AML-193 (cell line): ENCODE measurements at places on chromosomes 7 and 10.

- no peak for DNase-seq
Measured at GRCh38 chr7:120877701-120878100, 19.8 kb upstream of the TSPAN12 start.

DNA sequence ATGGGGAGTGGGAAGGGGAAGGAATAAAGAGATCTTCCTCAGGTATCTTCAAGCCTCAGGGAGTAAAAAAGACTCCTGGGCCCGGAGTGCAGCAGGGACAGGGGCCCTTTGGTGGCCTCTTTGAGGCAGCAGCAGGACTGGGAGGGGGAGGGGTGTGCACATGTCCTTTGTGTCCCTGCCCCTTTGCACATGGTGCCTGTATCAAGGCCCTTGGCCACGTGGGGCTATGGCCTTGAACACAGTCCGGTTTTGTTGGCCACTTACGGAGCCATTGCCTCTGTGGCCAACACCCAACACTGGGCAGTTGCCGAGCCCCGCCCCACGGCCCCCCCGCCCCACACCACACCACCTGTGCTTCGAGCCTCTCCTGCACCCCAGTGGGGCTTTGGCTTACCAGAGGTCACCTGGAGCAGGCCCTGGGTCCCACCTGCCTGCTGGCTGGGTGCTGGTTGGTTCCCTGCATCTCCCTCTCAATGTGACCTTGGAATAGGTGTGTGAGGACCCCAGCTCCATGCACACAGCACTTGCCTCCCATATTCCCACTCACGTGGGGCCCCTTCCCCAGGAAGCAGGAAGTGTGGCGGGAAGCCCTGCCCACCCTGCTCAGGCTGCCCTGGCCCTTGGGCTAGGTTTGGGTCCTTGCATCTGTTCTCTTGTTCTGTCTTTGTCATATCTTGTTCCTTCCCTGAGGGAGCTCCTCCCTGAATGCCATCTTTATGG lies 5.4 kb downstream of the SAP25 start:
- no peak for DNase-seq

GRCh38 chr7:123711832-123712293 lies 36.9 kb downstream of the WASL start:
- DNase-seq = no peak

GRCh38 chr7:121401896-121402295 lies 5.8 kb upstream of the FAM3C start:
- DNase-seq = no peak

- DNase-seq = no peak
Measured at GRCh38 chr10:17122052-17122451, 7.6 kb downstream of the CUBN start.

DNA sequence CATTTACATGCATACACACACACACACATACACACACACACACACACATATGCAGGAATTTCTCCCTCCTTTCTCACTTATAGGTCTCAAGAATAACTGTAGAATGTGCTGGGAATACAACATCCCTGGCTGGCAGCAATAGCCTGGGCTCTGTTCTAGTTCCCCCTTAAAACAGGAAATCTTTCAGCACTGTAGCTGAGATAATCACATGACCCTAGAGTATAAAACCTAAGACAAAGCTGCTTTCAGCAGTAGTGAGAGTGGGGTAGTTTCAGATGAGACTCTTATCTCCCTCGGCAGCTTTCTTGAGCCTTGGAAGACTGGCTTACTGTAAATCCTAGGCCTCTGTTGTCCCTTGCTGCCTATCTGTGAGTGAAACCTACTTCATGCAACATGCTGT lies 137.4 kb upstream of the AKR1E2 start:
- DNase-seq = no peak

- DNase-seq = no peak
Measured at GRCh38 chr7:116490351-116490750, 9.2 kb upstream of the CAV2 start.

DNA sequence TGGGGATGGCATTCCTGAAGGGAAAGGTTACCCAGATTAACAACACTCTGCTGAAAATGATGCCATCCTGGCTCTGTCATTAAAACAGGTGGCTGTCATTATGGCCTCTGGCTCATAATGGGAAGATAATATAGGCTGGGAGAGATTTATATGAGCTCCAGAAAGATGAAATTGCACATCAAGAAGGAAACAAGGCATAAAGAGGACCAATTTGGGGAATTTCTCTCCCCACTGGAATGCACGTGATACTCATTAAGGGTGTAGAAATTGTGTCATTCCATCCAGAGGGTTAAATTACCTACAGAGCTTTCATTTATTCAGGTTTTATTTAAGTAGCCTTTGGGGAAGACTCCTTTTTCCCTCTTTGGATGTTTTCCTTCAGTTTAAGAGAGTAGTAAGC lies 71.6 kb upstream of the CELF2 start:
- no peak for DNase-seq

GRCh38 chr7:2883101-2883500 lies 39.0 kb upstream of the GNA12 start:
- DNase-seq = no peak

GRCh38 chr10:133422223-133422806 lies 2.1 kb downstream of the SPRN start:
- no peak for DNase-seq

- no peak for DNase-seq
Measured at GRCh38 chr7:77765906-77766800, 32.1 kb downstream of the TMEM60 start.

GRCh38 chr7:7720750-7721621 lies 2.6 kb upstream of the RPA3 start:
- no peak for DNase-seq

GRCh38 chr10:13417459-13418126 lies 69.5 kb upstream of the SEPHS1 start:
- no peak for DNase-seq

- DNase-seq = no peak
Measured at GRCh38 chr10:32951111-32951510, 6.9 kb downstream of the ITGB1 start.

DNA sequence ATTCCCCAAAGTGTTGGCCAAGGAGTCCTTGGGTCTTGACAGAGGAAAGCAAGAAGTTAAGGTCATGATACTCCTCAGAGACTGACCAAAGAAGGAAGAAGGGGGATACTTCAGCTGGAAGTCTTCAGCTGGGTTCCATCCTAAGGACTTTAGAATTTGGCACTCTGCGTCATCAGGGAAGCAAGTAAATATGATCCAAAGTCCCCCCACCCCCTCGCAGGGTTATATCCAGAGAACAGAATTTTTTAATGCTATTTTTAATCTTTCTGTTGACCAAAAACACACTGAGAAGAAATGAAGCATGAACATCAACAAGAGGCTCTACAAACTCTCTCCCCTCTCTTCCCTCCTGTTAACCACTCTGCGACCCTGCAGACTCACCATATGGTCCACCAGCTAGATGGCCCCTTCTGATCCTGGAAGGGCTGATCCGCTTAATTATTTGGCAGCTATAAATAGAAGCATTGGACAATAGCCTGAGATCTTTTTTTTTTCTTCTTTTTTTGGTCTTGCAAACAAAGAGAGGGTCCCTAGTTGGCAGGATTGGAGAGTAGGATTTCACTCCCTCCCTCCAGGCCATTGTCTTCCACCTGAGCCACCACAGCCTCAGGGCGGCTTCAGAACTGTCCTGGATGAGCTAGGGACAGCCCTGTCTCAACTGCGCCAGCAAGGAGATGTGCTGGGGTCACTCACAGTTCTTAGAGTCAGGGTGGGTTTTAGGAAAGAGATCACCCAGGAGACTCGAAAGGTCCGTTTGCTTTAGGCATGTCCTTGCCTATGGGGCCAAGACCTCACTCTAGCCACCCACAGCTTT lies 196.0 kb downstream of the KCNMA1 start:
- no peak for DNase-seq

- no peak for DNase-seq
Measured at GRCh38 chr7:159209429-159209828, 64.8 kb upstream of the VIPR2 start.

DNA sequence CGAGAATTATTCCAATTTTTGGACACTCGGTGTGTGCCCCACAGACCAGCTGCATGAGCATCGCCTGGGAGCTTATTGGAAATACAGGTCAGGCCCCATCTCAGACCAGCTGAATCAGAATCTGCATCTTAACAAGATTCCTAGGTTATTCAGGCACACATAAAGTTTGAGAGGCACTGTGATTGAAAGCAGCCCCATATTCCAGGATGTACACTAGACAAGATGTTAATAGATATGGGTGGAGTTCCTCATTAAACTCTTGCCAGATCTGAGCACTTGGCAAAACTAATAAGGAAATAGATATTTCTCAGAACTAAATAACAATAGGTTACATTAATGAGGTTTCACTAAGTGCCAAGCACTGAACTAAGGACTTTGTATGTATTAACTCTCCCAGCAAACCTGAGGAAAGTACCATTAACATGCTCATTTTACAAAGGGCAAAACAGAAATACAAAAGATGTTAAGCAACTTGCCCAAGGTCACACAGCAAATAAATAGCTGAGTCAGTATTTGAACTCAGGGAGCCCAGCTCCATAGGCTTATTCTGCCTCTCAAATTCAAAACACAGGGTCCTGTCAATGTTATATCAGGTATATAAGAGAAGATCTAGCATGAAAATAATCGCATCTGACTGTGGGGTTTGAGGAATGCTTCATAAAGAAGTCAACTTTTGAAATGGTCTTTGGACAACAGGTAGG lies 29.9 kb downstream of the PPP1R3C start:
- DNase-seq = no peak

- no peak for DNase-seq
Measured at GRCh38 chr10:133245439-133246235, 8.0 kb downstream of the VENTX start.

- DNase-seq = no peak
Measured at GRCh38 chr10:95508730-95509129, 52.4 kb downstream of the SORBS1 start.

DNA sequence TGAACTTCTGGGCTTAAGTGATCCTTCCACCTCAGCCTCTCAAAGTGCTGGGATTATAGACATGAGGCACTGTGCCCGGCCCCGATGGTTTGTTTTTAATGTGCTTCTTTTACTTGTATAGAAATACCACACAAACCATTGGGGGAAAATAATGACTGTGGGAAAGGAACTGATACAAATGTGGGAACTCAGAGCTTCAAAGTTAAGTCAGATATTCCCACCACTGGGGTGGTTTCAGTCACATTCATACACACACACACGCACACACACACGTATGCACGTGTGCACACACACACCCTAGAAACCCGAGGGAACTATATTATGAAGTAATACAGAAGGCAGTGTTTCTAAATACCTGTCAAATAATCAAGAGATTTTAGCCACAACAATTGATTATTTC lies 17.0 kb downstream of the CPA4 start:
- no peak for DNase-seq

DNA sequence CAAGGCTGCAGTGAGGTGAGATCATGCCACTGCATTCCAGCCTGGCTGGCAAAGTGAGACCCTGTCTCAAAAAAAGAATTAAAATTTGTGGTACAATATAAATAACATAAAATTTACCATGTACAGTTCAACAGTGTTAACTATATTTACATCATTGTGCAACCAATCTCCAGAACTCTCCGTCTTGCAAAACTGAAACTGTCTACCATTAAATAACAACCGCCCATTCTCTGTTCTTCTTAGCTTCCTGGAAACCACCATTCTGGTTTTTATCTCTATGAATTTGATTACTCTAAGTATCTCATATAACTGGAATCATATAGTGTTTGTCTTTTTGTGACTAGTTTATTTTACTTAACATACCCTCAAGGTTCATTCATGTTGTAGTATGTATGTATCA lies 167.6 kb downstream of the AUTS2 start:
- DNase-seq = no peak

DNA sequence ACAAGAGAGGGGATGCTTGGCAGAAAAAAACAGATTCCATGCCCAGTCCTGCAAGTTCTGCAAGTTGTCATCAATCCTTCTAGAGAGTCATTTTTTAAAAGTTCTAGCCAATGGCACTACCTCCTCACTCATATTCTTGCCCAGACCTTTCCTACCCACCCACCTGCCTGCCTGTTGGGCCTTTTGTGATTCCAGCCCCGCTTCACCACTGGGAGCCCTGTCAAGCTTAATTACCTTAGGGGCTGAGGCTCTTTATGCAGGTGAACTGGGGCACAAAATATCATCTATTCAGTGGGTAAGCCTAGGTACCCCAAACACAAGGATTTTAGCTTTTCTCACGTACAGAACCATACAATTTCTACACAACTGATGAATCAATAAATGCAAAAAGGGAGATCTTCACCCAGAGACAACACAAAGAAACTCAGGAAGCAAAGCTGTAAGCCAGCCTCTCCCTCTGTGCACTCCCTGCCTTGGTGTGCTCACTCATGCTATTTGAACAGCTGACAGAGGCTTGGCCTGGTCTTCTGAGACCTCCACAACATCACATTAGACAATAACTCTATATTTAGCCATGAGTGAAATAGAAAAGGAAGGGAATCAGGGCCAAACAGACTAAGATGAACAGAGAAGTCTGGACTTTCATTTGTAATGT lies 222.6 kb downstream of the HTR7 start:
- DNase-seq = no peak

- DNase-seq = no peak
Measured at GRCh38 chr7:101608772-101609713, 20.1 kb downstream of the MYL10 start.

- peak; percentile 28 for DNase-seq
Measured at GRCh38 chr7:101507791-101508252, 121.3 kb downstream of the MYL10 start.
